ENCODE measurements at places on chromosomes 6 and 20.

GRCh38 chr6:170027647-170028043 lies 263.2 kb downstream of the DLL1 start:
- no peaks in the 10 kb centered on the region for H3K36me3 ChIP-seq
- H3K4me3 ChIP-seq = no peak overlapping the region
- H3K27me3 ChIP-seq = no peaks in the 10 kb centered on the region
- no peaks in the 10 kb centered on the region for H3K4me1 ChIP-seq

DNA sequence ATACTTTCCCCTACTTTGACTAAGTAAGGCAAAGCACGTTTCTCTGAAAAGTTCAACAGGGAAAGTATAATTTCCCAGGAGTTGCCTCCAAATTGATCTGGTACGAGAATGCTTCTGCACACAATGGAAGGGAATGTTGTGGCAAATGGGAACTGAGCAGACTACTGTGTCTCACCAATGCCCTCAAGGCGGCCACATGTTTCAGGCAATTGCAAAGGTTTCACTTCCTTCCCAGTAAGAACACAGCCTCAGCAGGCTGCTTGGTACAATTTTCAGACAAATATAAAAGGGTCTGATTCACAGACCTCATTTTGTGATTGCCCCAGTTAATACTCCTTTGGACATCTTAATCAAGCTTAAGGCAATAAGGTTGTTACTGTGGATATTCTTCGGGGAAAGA lies 71.2 kb downstream of the KIAA0319 start:
- no peaks in the 10 kb centered on the region for H3K27me3 ChIP-seq
- H3K4me3 ChIP-seq = no peak overlapping the region
- no peaks in the 10 kb centered on the region for H3K36me3 ChIP-seq

DNA sequence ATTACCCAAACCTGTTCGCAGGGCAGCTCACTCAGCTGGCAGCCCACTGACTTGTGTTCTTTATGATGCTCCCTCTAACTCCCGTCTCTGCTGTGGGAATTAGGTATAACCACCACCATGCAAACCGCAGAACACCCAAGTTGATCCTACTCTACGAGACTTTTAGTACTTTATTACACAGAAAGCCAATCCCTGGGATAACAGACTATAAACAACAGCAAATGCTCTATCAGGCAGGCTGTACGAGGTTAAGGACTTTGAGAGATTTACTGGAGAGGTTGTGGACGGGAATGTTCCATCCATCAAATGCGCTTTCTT lies 241.1 kb downstream of the FOXC1 start:
- peaks cover 9% of the 10 kb centered on the region for H3K27me3 ChIP-seq
- H3K36me3 ChIP-seq = peaks cover under 1% of the 10 kb centered on the region
- H3K4me3 ChIP-seq = no peak overlapping the region
- H3K27ac ChIP-seq = no peak overlapping the region
- H3K4me1 ChIP-seq = peaks cover 15% of the 10 kb centered on the region

DNA sequence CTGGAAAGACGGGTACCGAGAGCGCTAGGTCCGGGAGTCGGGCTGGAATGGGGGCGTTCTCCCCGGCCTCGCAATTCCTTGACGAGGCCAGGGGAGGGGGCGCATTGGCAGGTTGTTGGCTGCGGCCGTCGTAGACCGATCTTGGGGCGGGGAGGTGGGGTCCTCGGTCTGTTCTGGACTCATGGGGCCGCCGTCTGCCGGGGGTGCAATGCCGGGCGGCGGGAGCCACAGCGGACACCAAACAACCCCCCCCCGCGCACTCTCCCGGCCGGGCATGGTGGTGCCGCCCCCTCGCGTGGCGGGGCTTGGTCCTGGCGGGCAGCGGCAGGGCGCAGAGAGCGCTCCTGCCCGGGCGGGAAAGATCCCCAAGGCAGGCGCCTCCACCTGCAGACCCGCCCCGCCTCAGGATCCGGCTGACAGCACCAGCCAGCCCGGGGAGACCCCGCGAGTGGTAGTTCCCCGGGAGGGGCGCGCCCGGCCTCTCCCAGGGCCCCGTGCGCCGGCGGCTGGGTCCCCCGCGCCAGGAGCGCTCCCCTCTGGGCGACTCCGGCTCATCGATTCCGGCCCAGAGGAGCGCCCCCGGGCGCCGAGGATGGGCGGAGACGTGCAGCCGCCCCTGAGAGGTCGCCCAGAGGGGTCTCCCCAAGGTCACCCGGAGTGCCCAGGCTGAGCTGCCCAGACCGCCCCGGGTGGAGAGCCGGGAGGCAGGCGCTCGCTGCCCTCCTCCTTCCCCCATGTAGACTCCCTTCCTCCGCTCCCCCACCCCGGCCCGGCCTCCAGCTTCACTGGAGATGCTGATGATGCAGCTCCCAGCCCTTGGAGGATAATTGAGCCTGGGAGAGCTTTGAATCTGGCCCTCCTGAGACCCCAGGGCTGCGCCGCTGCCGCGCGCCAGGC lies 709 bp downstream of the PPP1R16B start:
- H3K4me3 ChIP-seq = peak overlapping the region; percentile 87
- peak; percentile 23 for DNase-seq
- peaks cover 47% of the 10 kb centered on the region for H3K27me3 ChIP-seq
- no peak overlapping the region for H3K27ac ChIP-seq
- H3K36me3 ChIP-seq = no peaks in the 10 kb centered on the region
- H3K4me1 ChIP-seq = peaks cover 27% of the 10 kb centered on the region

DNA sequence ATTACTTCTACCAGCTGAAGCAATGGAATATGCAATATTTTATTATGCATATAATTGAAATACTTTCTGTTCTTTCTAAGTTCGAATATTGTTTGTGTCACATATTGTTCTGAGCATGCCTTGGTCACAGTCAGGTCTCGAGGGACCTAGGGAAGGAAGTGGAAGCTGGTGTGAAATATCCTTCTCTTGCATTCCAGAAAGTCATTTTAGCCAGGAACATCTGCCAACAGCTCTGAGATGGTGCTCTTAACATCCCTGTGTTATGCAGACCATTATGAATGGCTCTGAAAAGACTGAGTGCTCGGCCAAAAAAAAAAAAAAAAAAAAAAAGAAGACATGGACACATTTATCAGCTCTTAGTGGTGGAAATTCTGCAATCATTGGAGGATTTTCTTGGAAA lies 132.7 kb upstream of the JAG1 start:
- no peaks in the 10 kb centered on the region for H3K27me3 ChIP-seq
- H3K4me3 ChIP-seq = no peak overlapping the region
- no peak for DNase-seq

DNA sequence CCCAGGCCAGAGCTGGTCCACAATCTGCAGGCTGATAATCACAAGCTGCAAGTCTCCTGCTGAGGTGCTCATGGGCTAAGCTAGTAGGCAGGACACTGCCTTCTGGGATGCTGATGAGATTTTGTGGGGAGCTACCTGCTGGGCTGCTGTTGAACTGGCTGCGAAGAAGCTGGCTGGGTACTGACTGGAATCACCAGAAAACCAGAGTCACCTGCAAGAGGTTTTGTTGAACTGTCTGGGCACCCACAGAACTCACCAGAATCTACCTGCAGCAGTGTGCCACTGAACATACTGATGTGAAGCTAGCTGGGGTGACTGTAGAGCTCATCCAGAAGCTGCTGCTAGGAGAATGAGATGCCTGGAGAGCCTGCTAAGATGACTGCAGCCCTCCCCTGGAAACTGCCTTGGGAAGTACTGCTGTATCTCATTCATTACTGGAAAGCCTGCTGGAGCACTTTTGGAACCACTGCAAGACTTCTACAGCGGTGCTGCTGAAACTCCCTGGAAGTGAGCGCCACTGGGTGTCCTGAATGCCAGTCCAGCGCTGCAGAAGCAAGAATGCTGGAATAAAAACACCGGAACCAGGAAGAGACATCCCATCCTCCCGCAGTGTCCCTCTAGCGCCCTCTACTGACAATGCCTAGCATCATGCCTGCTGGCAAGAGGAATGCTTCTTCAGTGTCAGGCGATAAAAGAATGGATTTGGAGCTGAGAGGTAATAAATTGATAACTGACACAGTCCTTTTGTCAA lies 64.9 kb upstream of the ARHGAP18 start:
- H3K4me1 ChIP-seq = peaks cover 4% of the 10 kb centered on the region
- no peak overlapping the region for H3K27ac ChIP-seq
- peak overlapping the region; percentile 73 for H3K4me3 ChIP-seq
- peak; percentile 75 for DNase-seq
- H3K36me3 ChIP-seq = peaks cover 4% of the 10 kb centered on the region

Measured in neural crest cell (in vitro differentiated cells).